ENCODE measurements at places on chromosomes 11 and 22.
A peak's percentile ranks its signal among the peaks of the same experiment; 100 is the strongest.

- peak; percentile 31 for DNase-seq
These were observed 96.9 kb downstream of the TEAD1 start for GRCh38 chr11:12770966-12771597.

GRCh38 chr11:95655536-95655935, 134.0 kb downstream of the FAM76B start:
- no peak for DNase-seq

GRCh38 chr22:45033136-45033535, 23.3 kb upstream of the PHF21B start:
- DNase-seq, result no peak

- DNase-seq, result no peak
These were observed 16.8 kb downstream of the DRD4 start for GRCh38 chr11:653837-654236.

DNA sequence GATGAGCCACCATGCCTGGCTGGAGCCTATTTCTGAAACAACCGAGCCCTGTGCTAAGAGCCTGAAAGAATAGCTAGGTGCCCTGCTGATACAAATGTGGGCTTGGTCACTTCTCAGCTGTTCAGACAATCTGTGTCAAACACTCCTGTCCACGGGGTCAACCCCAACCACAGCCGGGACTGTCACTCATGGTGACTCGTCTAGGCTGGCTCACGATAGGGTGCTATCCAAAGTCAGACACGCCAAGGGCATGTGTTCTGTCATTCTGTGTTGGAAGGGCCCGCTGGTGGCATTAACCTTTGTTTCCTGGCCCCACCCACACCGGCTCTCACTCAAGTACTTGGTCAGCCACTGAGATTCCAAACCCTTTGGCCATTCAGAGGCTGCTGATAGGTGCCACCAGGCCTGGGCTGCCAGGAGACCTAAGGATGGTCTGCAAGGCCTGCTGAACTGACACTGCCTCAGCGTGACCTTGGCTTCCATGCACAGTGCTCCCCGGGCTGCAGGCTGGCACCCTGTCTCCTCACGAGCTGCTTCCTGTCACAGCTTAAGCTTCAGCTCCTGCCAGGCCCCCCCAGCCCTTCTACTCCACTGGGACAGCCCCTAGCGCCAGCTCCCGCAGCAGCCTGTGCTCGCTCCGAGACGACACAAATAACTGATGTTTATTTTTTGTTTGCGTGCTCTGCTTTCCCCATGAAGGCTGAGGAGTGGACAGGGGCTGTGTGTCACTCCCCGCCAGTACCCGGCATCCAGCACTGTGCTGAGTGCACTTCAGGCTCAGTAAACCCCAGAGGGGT, 14.2 kb upstream of the CDC42BPG start:
- no peak for DNase-seq

DNA sequence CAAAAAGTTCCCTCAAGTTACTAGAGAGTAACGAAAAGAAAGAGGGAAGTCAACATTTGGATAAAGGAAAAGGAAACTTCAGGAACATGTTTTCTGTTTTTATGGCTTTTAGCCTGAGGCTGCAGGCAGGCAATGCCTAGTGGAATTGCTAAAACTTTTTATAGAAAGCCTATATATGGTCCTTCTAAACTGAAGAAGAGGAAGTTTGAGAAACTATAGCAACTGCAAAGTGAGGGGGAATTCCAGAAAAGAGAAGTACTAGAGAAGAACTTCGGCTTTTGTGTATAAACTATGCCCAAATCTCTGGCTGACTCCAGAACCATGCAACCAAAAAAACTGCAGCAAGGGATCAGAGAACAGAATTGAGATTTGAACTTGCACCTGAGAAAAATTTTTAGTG, 74.3 kb upstream of the ARHGAP42 start:
- DNase-seq, result no peak

DNA sequence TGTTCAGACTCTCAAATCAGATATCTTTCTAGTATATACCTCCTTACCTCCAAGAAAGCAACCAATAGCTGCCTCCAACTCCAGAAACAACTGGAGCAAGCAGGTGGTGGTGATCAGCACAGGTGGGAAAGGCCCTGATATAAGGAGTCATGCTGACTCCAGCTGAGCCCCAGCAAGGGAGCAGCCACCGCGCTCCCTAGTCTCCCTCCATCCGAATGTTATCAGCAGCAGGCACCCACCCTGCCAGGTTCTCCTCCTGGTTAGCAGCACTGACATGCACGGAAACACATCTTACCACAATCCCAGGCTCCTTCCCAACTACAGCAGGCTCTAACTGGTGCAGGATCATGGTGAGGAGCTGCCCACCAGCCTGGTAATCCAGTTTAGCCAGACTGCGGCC, 18.5 kb upstream of the STK33 start:
- no peak for DNase-seq

DNA sequence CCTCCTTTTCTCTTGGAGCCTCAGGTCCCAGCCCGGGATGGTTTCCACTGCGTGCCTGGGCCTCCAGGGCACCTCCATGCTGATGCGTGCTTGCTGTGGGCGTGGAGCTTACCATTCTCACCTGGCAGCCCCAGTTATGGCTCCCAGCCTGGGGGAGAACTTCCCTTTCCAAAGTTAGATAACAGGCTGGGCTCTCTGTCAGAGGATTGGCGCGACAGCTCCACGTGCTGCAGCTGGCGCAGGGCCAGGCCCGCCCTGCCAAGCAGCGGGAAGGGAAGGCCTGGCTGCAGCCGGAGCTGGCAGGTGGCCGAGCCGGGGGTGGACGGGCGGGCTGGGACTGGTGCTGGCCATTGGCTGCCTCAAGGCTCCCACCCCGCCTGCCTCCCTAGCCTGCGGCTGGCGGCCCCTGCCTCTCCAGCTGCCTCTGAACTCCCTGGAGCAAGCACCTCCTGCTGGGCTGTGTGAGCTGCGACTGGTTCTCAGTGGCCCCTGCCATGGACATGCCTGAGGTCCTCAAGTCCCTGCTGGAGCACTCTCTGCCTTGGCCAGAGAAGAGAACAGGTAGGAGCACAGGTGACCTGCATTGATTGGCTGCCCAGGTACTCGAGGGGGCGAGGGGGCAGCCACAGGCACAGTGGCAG, 14.6 kb upstream of the TEF start:
- peak; percentile 93 for DNase-seq

- peak; percentile 82 for DNase-seq
These were observed 488.0 kb upstream of the CCDC90B start for GRCh38 chr11:83773950-83774880.

GRCh38 chr22:19673660-19674059, 40.6 kb upstream of the SEPTIN5 start:
- no peak for DNase-seq

GRCh38 chr11:14373941-14374646, 15.1 kb upstream of the RRAS2 start:
- no peak for DNase-seq

DNA sequence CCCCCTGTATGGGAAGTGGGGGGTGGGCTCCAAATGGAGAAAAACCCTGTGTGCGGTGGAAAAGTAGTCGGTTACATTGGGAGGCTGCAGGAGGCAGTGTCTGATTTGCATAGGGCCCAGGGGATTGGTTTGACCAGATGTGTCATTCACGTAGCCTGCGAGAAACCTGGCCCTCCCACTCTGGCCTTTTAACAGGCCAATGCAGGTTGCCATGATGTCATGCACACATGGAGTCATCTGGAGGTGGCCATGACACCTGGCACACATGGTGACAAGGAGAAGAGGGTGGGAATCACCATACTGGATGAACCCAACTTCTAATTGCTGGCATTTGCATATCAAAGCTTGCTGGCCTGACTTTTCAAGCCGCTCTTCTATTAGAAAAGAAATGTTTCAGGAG, 50.6 kb downstream of the FAM181B start:
- no peak for DNase-seq

GRCh38 chr11:72690166-72690565, 15.9 kb upstream of the PDE2A start:
- DNase-seq, result no peak

DNA sequence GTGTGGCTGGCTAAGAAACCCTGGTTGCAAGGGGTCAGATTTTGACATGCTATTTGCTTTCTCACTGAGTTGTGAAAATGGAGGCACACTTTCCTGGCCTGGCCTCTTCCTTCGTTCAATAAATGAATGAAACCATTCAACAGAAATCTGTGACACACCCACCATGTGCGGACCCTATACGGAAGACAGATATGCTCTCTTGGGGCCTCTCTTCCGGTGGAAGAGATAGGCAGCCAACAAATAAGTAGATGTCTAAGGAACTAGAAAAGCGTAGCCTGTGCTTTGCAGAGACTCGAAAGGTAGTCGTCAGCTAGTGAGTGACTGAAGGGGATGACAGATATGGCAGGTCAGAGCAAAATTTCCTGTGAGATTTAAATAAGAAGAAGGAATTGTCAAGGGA, 5.3 kb downstream of the KCNQ1OT1 start:
- no peak for DNase-seq

DNA sequence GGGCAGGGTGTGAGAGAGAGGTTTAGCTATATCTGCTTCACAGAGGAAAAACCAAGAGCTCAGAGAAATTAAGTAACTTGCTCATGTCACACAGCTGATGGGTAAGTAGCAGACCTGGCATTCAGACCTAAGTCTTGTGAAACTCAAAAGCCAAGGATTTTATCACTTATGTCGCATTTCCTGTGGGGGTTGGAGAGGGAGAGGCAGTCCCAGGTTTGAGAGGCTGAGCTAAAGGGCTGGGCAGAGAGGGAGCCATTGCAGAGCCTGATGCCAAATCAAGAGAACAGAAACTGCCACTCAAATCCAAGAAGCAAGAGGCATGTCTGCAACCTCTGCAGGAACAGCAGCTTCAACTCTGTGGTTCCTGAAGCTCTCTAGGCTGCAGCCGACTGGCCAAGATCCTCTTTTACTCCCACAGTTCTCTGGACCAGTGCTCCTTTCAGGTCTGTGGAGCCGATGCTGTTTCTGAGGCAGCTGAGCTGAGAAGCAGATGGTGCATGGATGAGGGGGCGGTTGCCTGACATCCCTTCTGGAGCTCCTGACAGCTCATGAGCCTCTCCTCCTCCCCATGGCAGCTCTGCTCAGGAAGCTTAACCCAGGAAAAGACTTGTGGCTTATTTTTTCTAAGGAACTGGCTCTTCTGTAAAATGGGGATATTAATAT, 47.6 kb upstream of the NAV2 start:
- DNase-seq, result no peak

DNA sequence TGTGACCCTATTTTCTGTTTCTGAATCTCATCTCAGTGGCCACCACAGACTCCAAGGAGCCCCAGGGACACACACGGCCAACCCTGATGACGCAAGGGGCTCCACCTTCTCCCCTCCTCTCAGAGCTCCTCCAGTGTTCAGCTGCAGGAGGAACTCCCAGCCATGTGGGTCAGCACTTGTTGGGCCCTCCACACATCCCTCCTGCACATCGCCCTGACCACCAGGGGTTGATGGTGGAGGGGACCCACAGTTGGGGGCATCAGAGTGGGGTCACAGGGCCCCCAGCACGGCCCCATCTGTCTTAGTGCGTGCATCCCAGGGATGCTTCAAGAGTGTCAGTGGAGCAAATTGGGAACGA, 499.6 kb downstream of the BRD1 start:
- no peak for DNase-seq

GRCh38 chr22:36405671-36406538, 18.1 kb upstream of the MYH9 start:
- DNase-seq, result no peak

DNA sequence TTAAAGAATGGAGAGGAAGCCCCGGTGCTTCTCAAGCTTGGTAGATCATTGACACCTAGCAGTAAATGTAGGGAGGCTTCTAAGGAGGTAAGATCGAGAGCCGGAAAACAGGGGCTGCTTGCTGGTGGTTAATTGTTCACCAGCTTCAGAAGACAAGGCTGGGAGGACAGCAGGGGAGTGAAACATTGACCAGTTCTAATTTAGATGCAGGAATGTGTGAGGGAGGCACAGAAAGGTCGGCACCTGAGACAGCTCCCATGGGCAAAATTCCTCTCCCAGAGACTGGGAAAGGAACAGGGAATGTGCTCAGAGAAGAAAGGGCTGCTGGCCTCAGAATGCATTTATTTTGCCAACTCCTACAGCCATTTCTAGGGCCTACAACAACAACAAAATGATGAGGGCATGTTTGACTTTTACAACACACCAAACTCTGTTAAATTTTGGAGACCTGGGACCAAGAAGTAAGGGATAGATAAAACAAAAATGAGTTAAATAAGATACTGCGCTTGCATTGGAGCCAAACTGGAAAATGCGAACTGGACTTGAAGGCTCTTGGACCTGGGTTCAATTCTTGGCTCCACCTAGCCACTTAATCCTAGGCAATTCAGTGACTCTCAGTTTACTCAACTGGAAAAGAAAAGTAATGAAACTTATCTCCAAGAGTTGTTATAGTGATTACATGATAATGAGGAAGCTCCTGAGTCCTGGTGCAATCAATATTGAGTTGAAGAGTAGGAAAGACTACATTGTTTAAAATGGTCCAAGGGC, 31.0 kb downstream of the FZD4 start:
- no peak for DNase-seq

- DNase-seq, result no peak
These were observed 10.1 kb upstream of the GAB2 start for GRCh38 chr11:78427615-78428265.

DNA sequence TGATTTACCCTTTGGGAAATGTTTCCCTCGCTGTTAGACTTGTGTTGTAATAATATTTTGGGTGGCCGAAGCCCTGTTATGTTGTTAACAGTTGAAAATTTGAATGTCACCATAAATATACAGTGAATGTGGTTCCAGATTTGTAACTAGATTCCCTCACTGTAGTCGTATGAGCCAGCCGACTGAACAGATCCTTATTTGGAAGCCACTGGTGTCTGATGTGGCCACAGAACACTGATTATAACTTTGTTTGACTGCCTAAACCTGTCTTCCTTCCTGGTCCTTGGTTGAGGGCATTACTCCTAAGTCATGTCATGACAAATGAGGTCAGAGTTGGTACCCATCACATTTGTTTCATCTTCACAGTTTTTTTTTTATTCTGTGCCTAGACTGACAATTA, 45.4 kb downstream of the YAP1 start:
- DNase-seq, result no peak

DNA sequence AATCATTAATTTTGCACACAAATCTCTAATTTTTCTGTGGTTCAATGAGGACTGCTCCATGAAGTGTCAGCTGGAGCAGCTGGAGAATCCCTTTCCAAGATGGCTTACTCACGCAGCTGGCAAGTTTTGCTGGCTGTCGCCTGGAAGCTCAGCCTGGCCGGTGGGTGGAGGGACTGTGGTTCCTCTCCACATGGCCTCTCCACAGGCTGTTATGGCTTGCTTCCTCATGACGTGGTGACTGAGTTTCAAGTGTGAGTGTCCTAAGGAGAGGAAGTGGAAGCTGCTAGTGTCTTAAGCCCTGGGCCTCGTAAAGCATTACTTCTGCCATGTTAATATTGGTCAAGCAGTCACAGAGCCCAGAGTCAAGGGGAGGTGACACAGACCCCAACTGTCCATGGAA, 14.0 kb upstream of the NRIP3 start:
- no peak for DNase-seq

- no peak for DNase-seq
These were observed 24.1 kb upstream of the CDC42EP2 start for GRCh38 chr11:65290448-65291165.

DNA sequence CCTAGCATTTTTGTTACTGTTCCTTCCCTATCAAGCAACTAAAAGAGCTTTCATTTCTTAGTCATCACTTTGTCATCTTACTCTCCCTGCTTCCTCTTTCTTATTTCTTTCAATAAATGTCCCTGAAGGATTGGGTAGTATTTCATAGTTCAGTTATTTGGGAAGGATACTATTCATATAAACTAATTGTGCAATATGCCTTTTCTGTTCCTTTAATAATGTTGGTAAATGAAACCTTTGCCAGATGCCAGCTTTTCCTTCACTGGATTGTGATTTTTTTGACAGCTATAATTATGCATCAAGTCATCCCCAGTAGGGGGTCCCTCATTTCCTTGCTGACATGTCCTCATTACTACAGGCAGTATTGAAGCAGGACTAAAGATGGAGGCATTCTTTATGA, 101.7 kb downstream of the ATM start:
- peak; percentile 3 for DNase-seq

Measured in NCI-H1105 treated with DMSO at 0.1 percent for 48 hours (cell line).